ENCODE measurements at places on chromosomes 1 and 21.

GRCh38 chr21:42666925-42667324 is 13.5 kb downstream of the PDE9A start:
- DNase-seq = no peak

DNA sequence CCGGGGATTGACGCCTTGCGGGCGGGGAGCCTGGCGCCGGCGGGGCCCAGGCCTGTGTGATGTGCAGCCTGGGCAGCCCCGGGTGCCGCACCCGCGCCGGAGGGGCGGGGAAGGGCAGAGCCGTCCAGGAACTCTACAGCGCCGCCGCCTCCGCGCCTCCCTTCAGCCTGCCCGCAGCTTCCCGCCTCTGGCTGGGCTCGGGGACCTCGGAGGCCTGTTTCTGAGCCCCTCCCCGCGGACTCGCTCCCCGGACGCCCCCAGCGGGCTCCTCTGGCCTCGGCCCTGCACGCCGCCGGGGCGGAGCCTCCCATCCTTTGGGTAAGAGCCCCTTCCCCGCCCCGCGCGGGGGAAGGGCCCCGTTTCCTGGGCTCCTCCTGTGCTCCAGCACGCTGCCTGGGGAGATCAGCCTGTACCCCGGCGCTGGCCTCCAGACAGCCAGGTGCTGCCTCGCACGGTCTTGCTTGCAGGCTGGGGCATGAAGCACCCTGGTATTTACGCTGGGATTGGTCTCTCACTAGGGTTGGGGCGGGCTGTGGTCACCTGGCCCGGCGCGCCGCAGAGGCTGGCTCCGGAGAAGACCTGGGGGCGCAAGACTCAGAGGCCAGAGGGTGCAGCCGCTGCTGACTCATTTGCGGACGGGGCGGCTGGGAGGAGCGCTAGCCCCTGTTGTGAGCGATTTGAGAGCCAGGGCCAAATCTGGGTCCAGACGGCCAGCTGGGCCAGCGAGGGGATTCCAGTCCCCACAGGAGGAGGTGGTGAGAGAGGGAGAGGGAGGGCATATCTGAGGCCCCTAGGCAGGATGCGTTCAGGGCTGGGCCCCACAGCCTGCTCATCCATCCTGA is 5.7 kb upstream of the ACOT11 start:
- peak; percentile 92 for DNase-seq

GRCh38 chr1:77313491-77313890 is 31.7 kb downstream of the AK5 start:
- DNase-seq = no peak

- DNase-seq = no peak
Observed at GRCh38 chr1:61387829-61388228, 305.5 kb downstream of the NFIA start.

DNA sequence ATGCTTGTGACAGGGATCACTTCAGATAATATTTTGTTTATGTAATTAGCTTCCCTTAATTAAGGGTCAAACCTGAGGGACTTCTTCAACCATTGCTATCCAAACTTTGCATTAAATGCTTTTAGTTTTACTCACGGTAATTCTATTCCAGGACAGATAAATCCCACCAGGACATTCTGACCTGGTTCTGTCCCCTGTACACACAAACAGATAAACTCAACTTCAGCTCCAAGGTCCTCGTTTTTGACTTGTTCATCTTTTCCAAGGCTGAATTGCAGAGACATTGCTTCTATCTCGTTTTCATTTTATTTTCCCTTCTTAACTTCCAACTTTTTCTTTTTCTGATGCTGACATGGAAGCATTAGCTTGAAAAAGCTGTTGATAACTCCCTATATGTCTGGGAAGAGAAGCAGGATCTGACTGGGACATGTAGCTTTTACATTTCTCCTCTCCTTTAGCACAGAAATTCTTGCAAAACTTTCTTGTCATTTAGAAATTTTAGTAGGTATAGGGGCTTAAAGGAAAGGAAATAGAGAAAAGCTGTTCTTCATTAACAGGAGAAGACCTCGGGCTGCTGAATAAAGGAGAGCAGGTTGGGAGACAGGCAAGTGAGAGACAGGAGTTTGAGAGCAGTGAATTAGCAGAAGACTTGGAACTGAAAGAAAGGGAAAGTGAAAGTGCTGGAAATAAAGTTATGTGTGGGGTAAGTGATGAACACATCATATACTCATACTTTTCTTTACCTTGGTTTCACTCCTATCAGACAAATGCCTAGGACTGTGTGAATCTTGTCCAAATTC is 231.7 kb upstream of the B3GALT2 start:
- DNase-seq = no peak

- DNase-seq = no peak
Observed at GRCh38 chr1:82162486-82163420, 362.0 kb downstream of the ADGRL2 start.

Measured in COR-L47 (cell line).